Activated T-helper 9 cell treated with anti-CD3 and anti-CD28 coated beads, Interleukin-2, amount 50 U/mL, for 16 hours (primary cell): ENCODE measurements at places on chromosomes 4 and X.

DNA sequence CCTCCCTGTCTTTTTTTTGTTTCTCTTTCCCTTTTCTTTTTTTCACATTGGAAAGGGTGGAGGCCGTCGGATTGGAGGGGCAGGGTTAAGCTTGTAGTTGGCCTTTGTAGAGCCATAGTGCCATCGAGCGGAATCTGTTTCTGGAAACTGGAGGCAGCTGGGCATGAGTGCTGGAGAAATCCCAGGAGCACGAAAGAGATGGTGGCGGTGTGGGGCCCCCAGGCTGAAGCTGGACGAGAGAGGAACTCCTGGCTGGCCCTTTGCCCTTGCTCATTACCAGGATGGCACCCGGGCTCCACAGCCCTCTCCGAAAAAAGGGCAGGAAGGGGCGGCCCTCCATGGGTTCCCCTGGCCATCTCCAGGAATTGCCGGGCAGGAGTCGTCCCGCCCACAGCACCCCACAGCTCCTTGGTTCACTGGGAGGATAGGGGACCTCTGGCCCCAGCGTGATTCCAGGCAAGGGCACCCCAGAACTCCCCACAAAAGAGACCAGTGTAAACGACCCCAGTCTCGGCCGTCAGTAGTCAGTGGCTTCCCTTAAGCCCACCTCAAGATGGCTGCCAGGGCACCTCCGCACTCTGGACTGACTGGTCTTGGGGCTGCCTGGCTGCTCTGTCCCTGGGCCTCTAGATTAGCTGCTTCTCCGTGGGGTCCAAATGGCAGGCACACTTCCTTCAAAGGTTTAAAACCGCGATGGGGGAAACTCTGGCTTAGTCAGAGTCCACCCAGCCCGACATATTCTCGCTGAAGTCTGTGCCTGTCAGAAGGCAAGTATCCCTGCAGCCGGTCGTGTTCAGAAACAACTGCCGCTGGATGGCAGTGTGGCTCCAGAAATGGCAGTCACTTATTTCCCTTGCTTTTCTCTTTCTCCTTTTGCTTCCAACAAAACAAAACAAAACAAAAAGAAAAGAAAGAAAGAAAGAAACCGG, 74.1 kb downstream of the NBDY start:
- peak; percentile 67 for DNase-seq

- no peak for DNase-seq
These were observed 410.0 kb upstream of the NR3C2 start for GRCh38 chr4:148852092-148852699.

DNA sequence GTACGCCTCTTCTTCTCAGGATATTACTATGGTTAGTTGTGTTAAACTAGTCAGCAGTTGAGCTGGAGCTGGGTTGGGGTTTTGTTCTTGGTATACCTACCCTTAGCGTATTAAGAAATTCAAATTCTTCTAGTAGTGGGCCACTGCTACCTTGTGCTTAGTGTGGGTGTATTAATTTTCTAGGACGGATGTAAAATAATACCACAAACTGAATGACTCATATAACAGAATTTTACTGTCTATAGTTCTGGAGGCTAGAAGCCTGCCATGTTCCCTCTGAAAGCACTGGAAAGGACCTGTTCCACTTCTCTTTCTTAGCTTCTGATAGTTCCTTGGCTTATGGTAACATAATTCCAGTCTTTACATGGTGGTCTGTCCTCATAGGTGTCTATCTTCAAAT, 1274.7 kb downstream of the ADGRL3 start:
- no peak for DNase-seq

GRCh38 chr4:172851534-172851933, 317.1 kb upstream of the GALNT7 start:
- DNase-seq, result no peak

GRCh38 chr4:22869235-22869634, 176.5 kb downstream of the GBA3 start:
- DNase-seq, result no peak

- no peak for DNase-seq
These were observed 78.2 kb upstream of the GUCY1A1 start for GRCh38 chr4:155588437-155588836.

GRCh38 chr4:11860996-11861395, 432.3 kb upstream of the HS3ST1 start:
- DNase-seq, result no peak

DNA sequence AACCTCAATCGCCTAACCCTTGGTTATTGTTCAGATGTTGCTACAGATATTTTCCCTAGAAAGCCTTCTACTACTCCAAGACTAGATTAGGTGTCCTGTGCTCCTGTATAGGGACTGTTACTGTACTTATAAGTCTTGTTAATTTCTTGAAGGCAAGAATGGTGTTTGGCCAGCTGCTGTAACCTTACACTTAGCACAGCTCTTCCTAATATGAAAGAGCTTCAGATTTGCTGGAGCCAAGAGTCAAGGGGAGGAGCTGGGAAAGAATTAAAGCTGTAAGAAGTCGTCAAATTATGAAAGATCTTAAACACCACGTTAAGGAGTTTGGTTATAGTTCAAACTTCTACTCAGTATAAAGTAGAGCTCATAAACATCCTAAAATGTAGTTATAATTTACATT, 245.9 kb upstream of the TLL1 start:
- no peak for DNase-seq

DNA sequence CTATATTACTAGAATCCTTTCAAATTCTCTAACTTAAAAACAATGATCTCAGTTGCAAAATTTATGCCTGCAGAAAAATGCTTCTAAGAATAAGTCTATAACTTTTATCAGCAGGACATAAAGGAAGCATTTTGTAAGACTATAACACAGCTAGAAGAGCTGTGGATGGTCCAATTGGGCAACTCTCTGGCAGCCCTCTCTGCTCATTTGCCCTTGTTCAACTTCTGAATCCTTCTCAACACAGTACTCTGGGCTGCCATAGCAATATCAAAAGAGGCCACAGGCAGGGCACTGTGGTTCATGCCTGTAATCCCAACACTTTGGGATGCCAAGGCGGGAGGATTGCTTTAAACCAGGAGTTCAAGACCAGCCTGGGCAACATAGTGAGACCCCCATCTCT, 88.5 kb downstream of the MID1 start:
- DNase-seq, result no peak

- no peak for DNase-seq
These were observed 35.9 kb downstream of the FAM13A start for GRCh38 chr4:89021062-89021461.

- DNase-seq, result no peak
These were observed 68.2 kb downstream of the CRLF2 start for GRCh38 chrX:1144293-1144692.

GRCh38 chr4:52939739-52940138, 77.6 kb downstream of the RASL11B start:
- DNase-seq, result no peak

DNA sequence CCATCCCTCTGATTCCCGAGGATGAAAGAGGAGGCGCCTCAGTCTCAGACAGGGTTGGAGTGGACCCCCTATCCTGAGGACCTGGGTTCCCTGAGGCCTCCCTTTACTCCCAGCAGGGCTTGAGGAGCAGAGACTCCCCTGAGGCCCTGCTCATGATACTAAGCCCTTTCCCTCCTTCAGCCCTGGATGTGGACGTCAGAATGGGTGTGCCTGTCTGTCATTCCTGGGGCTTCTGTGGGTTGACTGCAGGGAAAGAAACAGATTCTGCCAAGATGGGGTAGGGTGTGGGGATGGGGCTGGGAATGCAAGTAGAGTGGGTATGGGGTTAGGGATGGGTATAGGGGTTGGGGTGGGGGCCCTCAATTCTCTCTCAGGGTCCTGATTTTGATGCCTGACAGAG, 21.1 kb downstream of the MAGEA10 start:
- no peak for DNase-seq

DNA sequence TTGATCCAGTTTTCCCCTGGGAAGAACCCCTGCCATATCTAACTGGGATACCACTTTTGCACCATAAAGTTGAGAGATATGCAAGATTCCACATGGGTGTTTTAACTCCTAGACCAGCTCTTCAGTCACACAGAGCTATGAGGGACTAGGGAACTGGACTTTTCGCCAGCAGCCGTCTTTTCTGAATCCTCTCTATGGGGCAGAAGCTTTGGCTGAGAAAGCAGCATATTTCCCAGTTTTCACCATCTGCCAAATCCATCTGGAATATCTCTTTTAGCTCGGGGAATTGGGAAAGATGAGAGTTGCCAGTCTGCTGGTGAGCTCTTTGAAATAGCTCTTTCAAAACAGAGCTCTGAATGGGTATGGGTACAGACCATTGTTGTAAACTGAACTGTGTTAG, 20.9 kb downstream of the APOOL start:
- no peak for DNase-seq

DNA sequence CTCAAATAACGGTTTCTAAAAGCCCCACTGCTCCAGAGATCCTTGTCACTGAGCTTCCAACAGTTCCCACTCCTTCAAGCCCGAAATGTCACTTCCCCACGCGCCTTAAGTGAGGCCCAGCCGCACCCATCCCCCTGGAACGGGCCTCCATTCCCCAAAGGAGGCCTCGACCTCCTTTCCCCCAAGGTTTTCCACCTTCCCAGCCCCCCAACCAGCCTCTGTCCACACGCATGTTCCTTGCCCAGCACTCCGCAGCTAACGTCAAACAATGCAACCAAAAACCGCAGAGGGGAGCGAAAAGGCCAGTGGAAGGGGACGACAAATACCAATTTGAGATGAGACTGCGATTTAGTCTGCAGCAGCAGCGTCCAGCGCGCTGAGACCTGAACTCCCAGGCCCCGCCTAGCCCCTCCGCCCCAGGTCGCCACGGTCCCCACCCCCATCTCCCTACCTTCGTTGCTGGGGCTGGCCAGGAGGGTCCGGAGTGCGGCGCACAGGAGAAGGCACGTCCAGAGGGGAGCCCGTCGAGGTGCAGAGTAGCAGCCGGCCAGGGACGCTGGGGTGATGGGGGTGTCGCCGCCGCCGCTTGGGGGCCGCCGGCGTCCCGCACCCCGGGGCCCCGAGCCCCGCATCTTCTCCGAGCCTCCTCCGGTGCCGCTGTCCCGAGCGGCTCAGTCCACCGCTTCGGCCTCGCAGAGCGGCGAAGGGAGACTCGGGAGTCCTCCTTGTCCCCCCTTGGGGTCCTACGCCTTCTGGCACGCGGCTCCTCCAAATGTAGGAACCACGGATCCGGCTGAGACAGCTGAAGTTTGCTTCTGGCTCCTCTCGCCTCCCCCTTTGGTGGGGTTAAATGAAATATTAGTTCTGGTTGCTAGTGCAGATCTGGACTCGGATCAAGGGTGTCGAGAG, 924 bp downstream of the EPHA5 start:
- no peak for DNase-seq

DNA sequence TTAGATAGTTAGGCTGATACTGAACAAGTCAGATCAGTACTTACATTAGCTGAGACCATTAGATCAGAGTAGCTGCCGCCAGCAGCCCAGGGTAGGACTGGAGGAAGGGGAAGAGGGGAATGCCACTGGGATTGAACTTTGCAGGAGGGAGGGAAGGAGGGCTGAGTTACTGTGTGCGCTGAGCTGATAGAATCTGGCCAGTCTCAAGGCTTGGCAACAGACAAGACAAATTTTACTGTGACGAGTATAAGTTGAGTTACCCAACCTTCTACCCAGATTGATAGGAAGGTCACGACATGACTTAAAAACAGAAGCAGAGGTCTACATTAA, 372.1 kb downstream of the OPHN1 start:
- DNase-seq, result no peak

DNA sequence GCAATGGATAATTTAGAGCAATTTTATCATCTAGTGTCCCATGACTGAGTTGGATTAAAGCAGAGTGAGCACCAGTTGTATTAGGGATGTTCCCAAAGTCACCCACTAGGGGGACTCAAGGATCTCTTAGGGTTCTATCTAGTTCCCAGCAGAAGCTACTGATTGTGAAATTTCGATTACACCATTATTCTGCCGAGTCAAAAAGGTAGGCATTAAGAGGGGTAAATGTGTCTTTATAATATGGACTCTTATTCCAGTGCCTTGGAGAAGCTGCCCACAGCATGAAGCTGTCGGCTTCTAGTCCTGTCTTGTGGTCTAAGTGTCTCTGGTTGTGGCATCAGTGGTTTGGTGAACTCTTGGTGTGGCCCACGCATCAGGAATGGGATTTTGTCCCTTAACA, 53.3 kb downstream of the RGS12 start:
- DNase-seq, result no peak

DNA sequence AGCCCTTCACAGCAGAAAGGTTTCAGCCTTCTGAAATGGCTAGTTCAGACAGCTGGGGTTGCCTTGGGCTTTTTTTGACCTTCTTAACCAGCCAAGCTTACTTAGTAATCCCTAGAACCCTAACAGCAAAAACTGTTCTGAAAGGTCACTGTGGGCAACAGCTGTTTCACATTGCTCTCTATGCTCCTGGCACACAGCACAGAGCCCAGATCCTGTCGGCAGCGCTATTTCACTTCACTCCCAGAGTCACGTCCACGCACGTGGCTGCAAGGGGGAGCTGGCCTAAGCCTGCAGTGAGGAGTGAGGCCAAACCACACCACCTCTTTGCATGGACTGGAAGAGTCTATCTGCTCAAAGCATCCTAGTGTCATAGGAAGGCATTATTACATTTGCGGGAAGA, 32.0 kb upstream of the STS start:
- DNase-seq, result no peak

DNA sequence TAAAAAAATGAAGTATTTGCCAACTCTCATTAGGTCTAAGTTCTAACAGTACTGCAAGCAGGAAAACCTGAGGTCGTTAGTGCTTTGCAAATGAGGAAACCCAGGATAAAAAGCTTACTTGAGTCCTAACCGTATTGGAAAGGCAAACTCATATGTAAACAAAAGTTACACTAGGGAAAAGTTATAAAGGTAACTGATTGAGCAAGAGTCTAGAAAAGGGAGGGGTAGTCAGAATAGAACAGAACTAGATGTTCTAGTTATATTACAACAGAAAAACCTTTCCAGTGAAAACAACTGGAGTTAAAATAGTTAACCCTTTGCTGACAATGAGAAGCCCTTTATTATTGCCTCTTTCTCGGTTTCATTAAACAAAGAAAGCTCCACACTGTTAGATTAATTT, 66.4 kb upstream of the MAOA start:
- DNase-seq, result no peak

DNA sequence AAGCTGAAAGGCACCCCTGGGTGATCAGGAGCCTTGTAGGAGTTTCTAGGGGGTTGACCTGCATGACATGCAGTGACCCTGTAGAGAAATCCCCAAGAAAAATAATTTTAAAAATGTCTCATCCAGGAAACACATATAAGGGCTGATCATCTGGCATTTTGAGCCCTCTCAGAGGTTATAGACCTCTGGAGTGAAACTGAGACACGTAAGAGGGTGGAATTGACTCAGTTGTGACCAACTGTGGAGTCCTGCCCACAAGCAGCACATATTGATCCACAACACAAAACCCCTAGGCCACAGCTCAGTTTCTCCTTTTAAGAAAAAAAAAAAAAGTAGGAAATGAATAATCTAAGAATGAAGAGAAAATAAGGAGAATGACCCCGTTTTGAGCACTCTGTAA, 32.5 kb upstream of the MTMR8 start:
- DNase-seq, result no peak

DNA sequence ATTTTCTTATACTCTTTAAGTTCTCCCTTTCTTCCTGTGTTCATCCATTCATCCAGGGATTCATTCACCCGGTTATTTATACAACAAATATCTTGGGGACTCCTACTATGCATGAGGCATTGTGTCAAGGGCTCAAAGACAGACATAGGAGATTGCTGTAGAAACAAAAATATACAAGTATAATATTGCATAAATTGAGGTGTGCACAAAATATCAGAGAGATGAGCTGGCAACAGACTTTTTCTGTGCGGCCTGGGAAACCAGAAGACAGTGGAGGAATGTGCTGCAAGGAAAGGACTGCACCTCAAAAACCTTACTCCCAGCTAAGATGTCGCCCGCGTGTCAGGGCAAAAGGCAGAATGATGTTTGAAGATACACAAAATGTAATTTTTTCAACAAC, 9.6 kb downstream of the OTOP1 start:
- DNase-seq, result no peak
